ENCODE measurements at places on chromosomes 2 and 18.

- no peaks in the 10 kb centered on the region for H3K36me3 ChIP-seq
- no peak for DNase-seq
- H3K4me1 ChIP-seq = no peaks in the 10 kb centered on the region
- no peaks in the 10 kb centered on the region for H3K27me3 ChIP-seq
- H3K27ac ChIP-seq = no peak overlapping the region
These were observed 43.5 kb upstream of the CD28 start for GRCh38 chr2:203662951-203663350.

- H3K27ac ChIP-seq = no peak overlapping the region
- H3K36me3 ChIP-seq = peaks cover 43% of the 10 kb centered on the region
- H3K4me3 ChIP-seq = no peak overlapping the region
- no peak for DNase-seq
These were observed 110.9 kb upstream of the SP3 start for GRCh38 chr2:174076040-174076439.

DNA sequence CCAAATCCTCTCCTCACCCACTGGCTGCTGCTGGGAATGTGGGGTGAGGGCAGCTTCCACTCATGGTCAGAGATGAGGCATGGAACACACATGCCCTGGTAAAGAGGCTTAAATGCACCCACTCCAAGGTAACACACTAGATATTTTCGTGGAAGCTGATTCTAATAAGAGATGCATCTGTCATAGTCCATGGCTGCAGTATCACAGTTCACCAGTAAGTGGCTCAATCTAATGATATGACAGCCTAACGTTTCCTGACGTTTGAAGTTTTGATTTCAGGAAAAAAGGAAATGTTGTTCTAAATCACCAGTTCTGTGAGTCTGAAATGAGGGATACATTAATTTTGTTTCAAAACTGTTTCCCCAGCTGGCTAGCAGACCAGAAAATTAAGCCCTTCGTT lies 38.2 kb downstream of the LCT start:
- H3K36me3 ChIP-seq = no peaks in the 10 kb centered on the region
- no peaks in the 10 kb centered on the region for H3K27me3 ChIP-seq
- no peak overlapping the region for H3K4me3 ChIP-seq
- no peak for DNase-seq
- no peaks in the 10 kb centered on the region for H3K4me1 ChIP-seq

GRCh38 chr2:237062585-237062984 lies 23.1 kb upstream of the COPS8 start:
- H3K36me3 ChIP-seq = no peaks in the 10 kb centered on the region
- H3K4me3 ChIP-seq = no peak overlapping the region
- no peak for DNase-seq

DNA sequence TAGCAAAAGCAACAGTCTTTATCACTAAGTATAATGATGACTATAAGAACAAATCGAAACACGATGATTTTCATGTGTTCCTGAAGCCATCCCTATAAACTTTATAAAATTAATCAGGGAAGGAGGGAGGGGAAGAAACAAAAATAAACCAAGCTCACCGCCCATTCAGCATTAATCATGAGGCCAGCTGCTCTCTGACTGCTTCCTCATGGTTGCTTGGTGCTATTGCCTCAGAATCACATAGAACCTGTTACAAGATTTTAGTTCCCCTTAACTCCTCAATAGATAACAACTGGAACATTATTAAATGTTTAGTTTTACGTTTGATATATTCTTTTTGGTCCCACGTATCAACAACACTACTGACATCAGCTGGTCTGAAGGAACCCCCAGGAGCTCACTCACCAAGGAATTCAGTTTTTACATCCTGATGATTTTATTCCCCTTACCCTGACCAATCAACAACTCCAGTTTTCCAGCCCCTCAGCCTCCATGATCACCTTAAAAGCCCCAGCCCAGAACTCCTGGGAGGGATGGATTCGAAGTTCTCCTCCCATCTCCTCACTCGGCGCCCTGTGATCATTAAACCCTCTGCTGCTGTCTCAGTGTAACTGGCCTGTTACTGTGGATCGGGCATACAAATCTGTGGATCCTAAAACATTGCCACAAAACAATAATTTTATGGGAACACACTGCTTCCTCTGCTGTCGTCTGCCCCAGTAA lies 10.6 kb upstream of the HNRNPLL start:
- no peak overlapping the region for H3K27ac ChIP-seq
- no peak for DNase-seq
- no peaks in the 10 kb centered on the region for H3K4me1 ChIP-seq
- H3K4me3 ChIP-seq = no peak overlapping the region
- no peaks in the 10 kb centered on the region for H3K27me3 ChIP-seq

GRCh38 chr2:157732596-157732995 lies 103.9 kb upstream of the ACVR1C start:
- no peak overlapping the region for H3K27ac ChIP-seq
- no peak for DNase-seq
- H3K4me3 ChIP-seq = no peak overlapping the region
- H3K27me3 ChIP-seq = no peaks in the 10 kb centered on the region
- H3K36me3 ChIP-seq = peaks cover 7% of the 10 kb centered on the region

- DNase-seq = no peak
- H3K4me1 ChIP-seq = no peaks in the 10 kb centered on the region
- peaks cover 99% of the 10 kb centered on the region for H3K36me3 ChIP-seq
- no peaks in the 10 kb centered on the region for H3K27me3 ChIP-seq
- no peak overlapping the region for H3K27ac ChIP-seq
- H3K4me3 ChIP-seq = no peak overlapping the region
These were observed 43.8 kb downstream of the STAT1 start for GRCh38 chr2:190970160-190970559.

GRCh38 chr2:29228947-29229346 lies 113.7 kb downstream of the CLIP4 start:
- H3K4me3 ChIP-seq = no peak overlapping the region
- H3K27ac ChIP-seq = no peak overlapping the region
- H3K36me3 ChIP-seq = no peaks in the 10 kb centered on the region
- H3K27me3 ChIP-seq = no peaks in the 10 kb centered on the region
- DNase-seq = no peak

GRCh38 chr2:120959426-120959825 lies 223.8 kb downstream of the GLI2 start:
- H3K4me3 ChIP-seq = no peak overlapping the region
- no peaks in the 10 kb centered on the region for H3K4me1 ChIP-seq
- no peaks in the 10 kb centered on the region for H3K27me3 ChIP-seq

DNA sequence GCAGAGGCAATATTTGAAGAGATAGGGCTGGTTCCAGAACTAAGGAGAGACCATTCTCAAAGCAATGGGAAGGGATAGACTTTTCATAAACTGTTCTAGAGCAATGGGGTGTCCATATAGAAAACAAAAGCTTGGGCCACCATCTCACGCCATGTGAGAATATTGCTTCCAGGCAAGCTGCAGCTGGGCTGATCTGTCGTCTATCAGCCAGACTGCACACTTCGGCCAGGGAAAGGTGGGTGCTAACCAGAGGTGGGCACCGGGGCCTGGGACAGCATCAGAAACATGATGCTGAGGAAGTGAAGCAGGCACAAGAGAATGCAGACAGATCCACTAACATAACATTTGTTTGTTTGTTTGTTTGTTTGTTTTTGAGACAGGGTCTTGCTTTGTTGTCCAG lies 43.7 kb downstream of the MYO7B start:
- no peak overlapping the region for H3K27ac ChIP-seq
- H3K36me3 ChIP-seq = no peaks in the 10 kb centered on the region
- no peak for DNase-seq
- H3K4me1 ChIP-seq = no peaks in the 10 kb centered on the region
- H3K27me3 ChIP-seq = no peaks in the 10 kb centered on the region
- H3K4me3 ChIP-seq = no peak overlapping the region

- no peaks in the 10 kb centered on the region for H3K4me1 ChIP-seq
- H3K27me3 ChIP-seq = peaks cover 2% of the 10 kb centered on the region
- H3K27ac ChIP-seq = no peak overlapping the region
- H3K4me3 ChIP-seq = peak overlapping the region; percentile 16
- no peaks in the 10 kb centered on the region for H3K36me3 ChIP-seq
These were observed 16.4 kb downstream of the DYNAP start for GRCh38 chr18:54607213-54608027.

DNA sequence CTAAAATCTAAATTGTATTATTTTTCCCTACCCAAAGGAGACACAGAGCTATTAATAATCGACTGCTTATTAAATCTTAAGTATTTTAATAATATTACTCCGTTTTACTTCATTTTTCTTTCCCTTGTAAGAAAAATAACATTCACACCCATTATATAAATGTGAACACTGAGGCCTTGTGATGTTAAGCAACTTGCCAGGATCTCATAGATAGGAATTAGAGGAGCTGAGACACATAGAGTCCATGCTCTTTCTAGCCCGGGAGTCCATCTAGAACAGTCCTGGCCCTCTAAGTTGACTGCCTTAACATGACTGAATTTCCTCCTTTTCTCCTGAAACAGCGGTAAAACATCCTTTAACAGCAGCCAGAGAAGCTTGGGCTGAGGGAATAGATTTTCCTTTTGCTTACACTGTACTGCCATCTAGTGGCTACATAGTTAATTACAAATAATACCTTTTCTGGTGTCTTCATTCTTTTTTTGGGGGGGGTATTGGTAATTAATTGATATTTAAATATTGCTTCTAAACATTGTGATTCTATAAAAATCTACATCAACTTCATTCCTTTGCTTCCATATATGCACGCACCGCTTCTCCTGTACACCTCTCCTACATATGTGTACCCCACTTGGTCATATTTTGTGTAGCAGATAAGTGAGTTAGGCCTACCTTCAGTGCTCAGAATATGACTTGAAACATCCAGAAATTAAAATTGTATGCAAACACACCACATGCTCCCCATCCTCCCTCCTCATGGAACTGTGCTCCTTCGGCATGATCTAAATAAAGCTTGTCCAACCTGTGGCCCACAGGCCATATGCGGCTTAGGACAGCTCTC lies 125.8 kb upstream of the HNMT start:
- H3K4me1 ChIP-seq = no peaks in the 10 kb centered on the region
- H3K27ac ChIP-seq = no peak overlapping the region
- H3K27me3 ChIP-seq = no peaks in the 10 kb centered on the region

DNA sequence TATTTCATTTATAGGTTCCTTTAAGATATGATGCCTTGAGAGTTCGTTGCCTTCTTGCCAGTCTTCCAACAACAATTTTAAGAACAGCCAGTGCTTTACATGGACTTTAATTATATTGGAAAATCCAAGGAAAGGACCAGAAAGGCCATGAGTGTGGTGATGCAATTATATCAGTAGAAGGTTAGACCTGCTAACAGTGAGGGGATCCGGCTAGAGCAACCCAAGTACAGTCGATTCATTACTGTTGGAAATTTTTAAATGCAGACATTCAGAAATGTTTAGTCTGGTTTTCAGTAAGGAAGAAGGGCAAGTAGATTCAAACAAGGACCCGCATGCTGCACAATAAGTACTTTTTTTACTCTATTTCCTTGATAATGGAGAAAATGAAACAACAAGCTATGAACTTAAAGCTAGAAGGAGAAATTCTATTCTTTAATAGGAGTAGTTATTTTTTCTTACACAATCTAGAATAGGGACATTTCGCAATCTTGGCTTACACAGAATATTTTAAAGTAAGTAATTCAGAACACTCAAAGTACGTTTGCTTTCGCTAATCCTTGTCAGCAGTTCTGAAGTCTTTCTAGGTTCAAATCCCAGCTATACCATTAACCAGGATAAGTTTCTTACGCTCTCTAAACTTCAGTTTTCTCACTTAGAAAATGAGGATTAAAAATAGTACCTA lies 405.5 kb downstream of the MEIS1 start:
- H3K27me3 ChIP-seq = no peaks in the 10 kb centered on the region
- peaks cover 2% of the 10 kb centered on the region for H3K4me1 ChIP-seq
- no peak overlapping the region for H3K27ac ChIP-seq
- H3K4me3 ChIP-seq = no peak overlapping the region
- DNase-seq = no peak

- H3K27me3 ChIP-seq = no peaks in the 10 kb centered on the region
- no peaks in the 10 kb centered on the region for H3K4me1 ChIP-seq
- no peak for DNase-seq
- no peaks in the 10 kb centered on the region for H3K36me3 ChIP-seq
- no peak overlapping the region for H3K4me3 ChIP-seq
These were observed 1007.0 kb upstream of the CELF4 start for GRCh38 chr18:38572554-38573111.

DNA sequence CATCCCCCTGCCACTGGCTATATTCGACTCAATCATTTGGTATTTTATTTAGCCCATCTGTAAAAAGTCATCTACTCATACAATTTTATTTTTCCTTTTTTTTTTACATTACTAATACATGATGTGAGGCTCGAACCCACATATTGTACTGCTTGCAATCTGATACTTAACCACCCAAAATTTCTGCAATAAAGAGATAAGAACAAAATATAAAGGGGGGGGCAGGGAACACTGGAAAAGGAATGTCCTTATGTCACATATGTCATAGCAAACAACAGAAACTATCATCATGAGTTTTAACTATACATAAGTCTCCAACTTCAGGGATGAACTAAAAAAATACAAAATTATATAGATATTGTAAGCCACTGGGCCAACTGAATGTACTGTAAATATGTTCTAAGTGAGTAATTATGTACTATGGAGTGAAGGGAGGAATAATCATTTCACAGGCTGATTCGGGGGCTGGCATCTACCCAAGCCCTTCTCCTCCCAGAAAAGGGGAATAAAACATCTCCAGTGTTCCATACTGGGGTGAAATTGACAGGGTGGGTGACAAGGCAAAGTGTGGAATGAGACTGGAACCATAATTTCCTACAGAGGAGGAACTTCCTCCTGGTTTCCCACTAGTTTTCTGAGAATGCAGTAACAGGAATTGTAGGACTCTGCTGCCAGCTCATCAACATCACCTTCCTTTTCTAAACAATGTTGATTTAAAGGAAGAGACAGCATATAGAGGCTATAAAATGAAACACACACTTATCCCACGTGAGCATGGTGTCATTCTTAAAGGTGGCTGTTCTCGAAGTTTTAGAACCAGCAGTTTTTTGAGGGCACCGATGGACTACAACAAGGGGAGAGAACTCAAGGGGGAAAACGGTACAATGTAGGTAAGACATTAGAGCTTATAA lies 79.5 kb downstream of the FARSB start:
- no peak overlapping the region for H3K4me3 ChIP-seq
- DNase-seq = no peak
- H3K27me3 ChIP-seq = no peaks in the 10 kb centered on the region
- H3K36me3 ChIP-seq = peaks cover 40% of the 10 kb centered on the region
- H3K27ac ChIP-seq = no peak overlapping the region
- H3K4me1 ChIP-seq = no peaks in the 10 kb centered on the region

GRCh38 chr2:71672826-71673795 lies 219.8 kb downstream of the DYSF start:
- no peak overlapping the region for H3K4me3 ChIP-seq
- DNase-seq = no peak
- no peak overlapping the region for H3K27ac ChIP-seq
- no peaks in the 10 kb centered on the region for H3K36me3 ChIP-seq
- no peaks in the 10 kb centered on the region for H3K27me3 ChIP-seq
- peaks cover 3% of the 10 kb centered on the region for H3K4me1 ChIP-seq

GRCh38 chr2:136932700-136933099 lies 167.4 kb downstream of the THSD7B start:
- H3K36me3 ChIP-seq = no peaks in the 10 kb centered on the region
- H3K27me3 ChIP-seq = no peaks in the 10 kb centered on the region
- no peak overlapping the region for H3K4me3 ChIP-seq
- no peak overlapping the region for H3K27ac ChIP-seq
- DNase-seq = peak; percentile 42
- H3K4me1 ChIP-seq = no peaks in the 10 kb centered on the region
